A549 treated with AZD2906 at 1 μM for 4 hours (cell line): ENCODE measurements at places on chromosomes 12 and 14. TPM values are rescaled to one million over a fixed set of nuclear protein-coding genes. Genes with fewer than 3 reads are reported as not detected.

Gene LRRK2
- 1.2 to 1.8 TPM (median 1.4 TPM) in 5 replicates for total RNA-seq

Gene STAC3
- total RNA-seq = 0.22 to 0.56 TPM (median 0.42 TPM) in 5 replicates

Gene CACNA1C
- total RNA-seq = 0.02 to 0.06 TPM (median 0.03 TPM) in 4 of 5 replicates, not detected in the other

Gene ZNF26
- 6.8 to 10.5 TPM (median 8.1 TPM) in 5 replicates for total RNA-seq

Gene PPP1R12A
- total RNA-seq = 15.4 to 33.6 TPM (median 21.1 TPM) in 5 replicates

Gene SLC25A47
- total RNA-seq = not detected in 5 replicates

Gene RIC8B
- 7.9 to 9.2 TPM (median 8.0 TPM) in 5 replicates for total RNA-seq

Gene IAPP
- total RNA-seq = not detected in 5 replicates
